ENCODE measurements at places on chromosomes 2 and 18. TPM values are rescaled to one million over a fixed set of nuclear protein-coding genes. Genes with fewer than 3 reads are reported as not detected.

DNA sequence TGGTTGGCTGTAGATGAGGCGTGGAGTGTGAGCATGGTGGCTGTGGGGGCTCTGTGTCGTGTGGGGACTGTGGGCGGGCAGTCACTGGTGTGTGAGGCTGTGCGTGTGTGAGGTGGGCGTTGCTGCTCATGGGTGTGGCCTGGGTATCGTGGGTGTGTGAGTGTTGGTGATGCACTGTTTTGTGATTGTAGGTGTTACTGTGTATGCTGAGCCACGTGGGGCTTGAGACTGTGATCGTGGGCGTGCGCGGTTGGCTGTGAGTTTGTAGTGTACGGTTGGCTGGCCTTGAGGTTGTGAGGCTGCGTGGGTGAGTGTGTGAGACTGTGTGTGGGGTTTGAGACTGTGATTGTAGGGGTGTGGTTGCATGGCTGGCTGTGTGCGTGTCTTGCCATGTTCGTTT lies 8.5 kb downstream of the INHBB start:
- DNase-seq: no peak

DNA sequence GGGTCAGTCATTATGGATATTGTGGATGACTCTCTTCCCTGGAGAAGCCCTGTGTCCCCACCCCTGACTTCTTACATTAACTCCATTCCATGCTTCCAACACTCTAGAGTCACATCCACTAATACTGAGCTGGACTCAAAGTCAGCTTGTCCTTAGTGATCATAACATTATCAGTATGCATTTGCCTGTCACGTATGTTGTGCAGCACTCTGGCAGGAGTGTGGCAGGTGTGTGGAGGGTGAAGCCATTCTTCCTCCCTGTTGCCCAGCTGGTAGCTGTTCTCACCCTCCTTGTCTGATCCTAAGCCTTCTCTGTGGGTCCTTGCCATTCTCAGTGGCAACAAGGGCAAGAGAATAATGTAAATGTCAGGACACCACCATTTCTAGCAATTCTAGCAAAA lies 334.1 kb upstream of the RAB6C start:
- DNase-seq: no peak

DNA sequence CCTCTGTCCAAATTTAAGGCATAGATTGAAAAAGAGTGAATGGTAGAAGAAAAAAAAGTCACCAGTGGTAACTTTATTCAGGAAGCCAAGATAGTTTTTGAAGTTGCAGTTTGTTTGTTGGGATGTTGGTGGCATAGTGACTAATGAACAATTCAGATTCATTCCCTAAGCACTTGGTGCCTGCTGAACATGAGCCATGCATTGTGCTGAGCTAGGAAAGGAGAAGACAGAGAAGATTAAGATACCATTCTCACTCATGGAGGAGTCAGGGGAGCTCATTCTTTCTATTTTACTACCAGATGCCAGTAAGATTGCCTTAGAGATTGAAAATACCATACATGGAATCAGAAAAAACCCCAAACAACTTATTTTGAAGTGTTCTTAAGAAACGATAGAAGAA lies 25.1 kb downstream of the MEIS1 start:
- no peak for DNase-seq

DNA sequence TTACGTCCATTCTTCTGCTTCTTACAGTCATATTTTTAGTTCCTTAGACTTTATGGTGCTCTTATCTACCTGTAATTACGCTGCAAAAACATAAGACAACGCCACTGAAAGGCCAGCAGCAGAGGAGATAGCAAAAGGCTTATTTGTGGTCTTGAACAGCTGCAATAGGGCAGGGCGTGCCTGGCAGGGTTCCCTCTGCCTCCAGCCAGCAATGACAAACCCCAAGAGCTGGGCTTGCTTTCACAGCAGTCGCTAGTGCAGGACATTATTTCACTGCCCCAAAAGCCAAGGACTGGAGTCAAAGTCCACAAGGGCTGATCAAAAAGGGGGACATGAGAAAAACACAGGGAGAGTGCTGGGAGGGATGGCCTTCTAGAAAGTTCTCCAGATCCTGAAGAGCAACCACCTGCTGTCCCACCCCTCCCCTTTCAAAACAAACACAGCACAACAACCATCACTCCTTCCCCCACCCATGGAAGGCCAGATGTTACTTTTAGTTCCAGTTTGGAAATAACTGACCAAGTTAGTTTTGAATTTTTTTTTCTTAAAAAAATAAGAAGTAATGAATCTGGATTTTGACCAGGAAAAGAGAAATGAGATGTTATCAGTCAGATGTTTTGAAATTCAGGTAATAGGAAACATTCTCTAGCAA lies 127.8 kb downstream of the RBMS1 start:
- DNase-seq: peak; percentile 66

DNA sequence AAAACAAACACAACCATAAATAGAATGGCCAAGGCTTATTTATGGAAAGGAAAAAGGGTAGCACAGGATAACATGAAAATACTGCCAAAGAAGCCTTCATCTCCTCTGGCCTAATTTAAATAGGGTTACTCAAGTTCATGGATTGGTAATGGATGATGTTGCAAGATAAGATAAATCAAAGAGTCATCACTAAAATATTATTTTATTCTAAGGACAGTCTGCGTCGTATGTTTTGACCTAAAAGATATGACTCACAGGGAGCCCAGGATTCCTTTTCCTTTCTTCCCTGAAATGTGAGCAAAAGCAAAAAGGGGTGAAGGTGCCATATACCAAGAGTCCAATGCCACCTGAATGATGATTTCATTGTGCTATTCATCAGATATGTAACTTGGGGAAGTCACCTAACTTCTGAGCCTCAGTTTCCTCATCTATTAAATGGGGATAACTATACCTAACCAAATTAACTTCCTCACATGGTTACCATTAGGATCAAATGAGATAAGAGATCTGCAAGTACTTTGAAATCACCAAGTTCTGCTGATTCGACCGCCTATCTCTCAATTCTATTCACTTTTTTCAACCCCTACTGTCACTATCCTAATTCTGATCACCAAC lies 137.7 kb downstream of the THADA start:
- no peak for DNase-seq

DNA sequence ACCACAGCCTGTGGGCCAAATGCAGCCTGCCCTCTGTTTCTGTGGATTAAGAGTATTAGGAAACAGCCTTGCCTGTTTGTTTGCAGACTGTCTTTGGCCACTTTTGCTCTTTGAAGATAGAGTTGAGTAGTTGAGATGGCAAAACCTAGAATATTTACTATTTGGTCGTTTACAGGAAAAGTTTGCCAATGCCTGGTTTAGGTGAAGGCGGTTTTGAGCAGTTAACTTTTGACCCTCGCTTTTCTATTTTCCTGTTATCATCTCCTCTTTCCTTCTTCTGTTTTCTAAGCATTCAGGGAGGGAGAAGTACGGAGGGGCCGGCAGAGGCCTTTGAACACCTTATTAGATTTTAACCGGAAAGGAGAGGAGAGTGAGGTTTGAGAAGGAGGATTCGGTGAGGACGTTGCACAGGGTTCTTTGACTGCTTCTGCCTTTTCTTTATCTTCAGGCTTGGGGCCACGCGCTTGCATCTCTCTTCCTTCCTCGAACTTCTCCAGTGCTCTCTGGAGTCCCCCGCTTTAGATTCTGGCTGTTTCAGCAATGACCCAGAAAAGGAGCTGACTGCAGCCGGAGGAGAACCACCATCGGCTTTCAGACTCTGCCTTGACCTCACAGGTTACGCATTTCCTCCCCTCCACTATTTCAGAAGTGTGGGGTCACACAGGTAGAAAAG lies 39.2 kb downstream of the IL1R2 start:
- DNase-seq: no peak

- no peak for DNase-seq
Measured at GRCh38 chr2:1538663-1539062, 125.4 kb downstream of the TPO start.

- no peak for DNase-seq
Measured at GRCh38 chr2:220980966-220981675, 591.0 kb downstream of the EPHA4 start.

DNA sequence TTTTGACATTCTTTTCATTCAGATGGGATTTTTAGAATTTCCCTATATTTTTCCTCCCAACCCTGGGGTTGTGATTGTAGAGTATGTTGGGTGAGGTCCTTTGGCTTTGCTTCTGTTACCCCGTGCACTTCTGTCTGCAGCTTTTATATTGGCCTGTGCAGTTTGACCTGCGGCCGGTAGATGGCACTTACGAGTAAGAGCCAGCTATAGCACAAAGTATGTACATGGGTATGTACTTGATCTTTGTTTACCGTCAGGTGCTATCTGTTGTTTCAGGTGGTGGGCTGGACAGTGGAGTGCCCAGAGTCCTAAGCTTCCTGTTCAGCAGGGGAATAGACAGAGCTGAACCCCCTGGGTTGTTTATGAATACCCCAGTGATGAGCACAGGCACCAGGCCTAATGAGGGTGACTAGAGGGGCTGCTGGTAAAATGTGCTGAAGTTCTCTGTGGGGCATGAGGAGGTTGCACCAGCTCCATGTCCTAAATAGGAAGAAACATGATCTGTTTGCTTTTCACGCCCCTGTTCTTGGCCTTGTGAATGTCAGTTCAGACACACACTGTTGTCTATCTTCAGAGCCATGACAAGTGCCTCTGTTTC lies 58.9 kb upstream of the THUMPD2 start:
- no peak for DNase-seq

- no peak for DNase-seq
Measured at GRCh38 chr2:180334514-180334913, 327.4 kb upstream of the CWC22 start.

GRCh38 chr2:234565201-234565600 lies 68.3 kb upstream of the ARL4C start:
- DNase-seq: no peak

DNA sequence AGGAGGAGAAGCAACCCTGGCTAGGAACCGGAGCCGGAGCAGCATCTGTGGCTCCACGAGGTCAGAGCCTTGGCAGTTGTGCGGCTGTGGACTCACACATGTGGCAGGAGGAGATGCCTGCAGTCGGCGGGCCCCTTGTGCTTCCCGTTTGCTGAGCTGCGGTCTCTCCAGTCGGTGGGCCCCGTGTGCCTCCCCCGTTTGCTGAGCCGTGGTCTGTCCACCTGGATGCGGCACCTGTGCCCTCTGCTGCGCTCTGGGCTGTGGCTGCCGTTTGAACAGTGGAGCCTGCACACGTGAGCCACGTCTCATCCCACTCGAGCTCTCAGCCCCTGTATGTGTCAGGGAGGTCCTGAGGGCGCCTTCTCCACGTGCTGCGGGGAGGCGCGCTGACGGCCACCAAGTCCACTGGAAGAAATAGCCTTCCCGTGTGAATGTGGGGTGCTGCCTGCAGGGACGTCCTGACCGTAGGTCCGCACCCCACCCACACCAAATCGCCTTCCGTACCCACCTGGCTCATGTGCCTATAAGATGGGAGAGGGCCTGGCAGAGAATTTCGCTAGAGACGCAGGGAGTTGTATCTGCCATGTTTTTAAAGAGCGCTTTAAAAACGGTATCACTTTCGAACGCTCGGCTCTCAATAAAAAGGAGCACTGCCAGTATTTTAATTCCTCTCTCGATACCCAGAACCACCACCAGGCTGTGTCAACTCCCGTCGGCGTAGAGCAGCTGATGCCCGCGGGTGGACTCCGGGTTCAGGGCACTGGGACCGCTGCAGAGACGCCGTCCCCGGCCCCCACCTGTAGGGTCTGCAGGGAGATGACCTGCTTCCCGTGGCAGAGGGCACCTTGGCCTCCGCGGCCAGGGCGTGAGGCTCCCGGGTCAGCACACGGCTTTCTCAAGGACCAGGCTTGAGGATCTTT lies 117.0 kb downstream of the NFATC1 start:
- DNase-seq: peak; percentile 2

DNA sequence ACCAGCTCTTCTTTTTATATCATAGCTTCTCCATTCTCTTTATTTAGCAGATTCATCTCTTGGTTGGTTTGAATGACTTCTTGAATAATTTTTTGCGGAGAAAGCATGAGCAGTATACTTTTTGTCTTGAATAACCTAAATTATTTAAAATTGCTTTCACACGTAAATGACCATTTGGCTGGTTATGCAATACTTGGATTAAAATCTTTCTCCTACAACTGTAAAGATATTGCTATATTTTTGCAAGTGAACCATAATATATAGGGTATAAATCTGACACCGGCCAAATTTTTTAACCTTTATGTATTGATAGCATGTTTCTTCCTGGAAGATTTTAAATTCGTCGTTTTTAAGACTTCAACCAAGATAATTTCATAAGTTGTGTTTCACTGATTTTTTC lies 6.2 kb upstream of the ZSWIM2 start:
- DNase-seq: no peak

DNA sequence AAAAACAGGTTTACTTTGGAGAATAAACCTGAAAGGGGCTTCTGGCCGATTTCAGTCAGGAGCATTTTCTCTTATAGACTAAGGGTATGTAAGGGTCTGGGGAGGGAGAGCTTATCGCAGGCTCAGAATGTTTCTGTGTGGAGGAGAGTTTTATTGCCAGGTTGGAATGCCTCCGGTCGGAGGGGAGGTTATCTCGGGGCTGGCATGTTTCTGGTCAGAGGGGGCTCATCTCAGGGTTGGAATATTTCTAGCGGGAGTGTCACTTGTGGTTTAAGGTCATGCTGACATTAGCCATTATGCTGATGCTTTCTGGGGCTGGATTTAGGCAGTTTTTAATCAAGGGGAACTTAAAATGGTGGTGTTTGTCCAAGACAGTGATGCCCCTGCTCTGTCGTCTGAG lies 333.6 kb downstream of the METTL4 start:
- DNase-seq: no peak

DNA sequence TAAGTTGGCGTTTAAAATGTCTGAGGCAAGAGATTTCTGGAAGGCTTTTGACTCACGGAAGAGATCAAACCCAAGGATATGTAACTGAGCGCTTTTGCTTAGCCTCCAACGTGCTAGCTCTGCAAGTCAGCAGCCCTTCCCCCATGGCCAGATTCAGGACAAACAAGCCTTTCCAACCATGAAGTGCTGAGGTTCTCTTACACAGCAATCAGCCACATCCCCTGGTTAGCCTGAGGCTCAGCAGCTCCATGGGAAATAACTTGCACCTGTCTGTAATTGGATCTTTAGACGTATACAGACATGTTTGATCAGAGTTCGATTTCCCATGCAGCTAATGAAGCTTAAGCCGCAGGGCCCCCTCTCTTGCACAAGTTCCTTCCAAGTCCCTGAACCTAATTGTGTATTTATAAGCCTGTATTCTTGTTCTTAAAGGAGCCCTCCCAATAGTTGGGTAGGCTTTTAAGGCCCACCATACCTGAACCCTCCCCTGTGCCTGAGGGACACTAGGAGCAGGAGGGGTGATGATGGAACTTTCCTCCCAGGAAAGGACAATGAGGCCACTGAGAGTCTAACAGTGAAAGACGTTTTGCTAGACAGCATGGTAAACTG lies 2.1 kb upstream of the TMEM131 start:
- no peak for DNase-seq

DNA sequence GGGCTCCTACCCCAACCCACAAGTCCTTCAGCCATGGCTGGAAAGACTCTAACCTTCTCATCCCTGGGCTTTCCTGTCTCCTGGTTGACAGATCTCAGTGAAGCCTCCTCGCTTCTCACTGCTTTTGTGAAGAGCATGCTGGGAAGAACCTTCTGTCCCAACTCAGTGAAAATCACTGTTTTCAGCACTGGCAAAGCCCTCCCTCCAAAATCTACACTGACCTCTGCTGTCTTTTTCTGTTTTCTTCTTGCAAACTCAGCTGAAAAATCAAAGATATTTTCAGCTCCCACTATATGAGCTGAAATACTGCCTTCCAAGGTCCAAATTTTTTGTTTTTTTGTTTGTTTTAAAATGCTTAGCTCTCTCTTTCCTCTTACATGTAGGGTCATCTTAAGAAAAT lies 266.3 kb upstream of the AGAP1 start:
- DNase-seq: no peak

Gene SERPINB12
- not detected for total RNA-seq

Gene REEP1
- 4.2 TPM for total RNA-seq

Gene POLR1A
- 29.9 TPM for total RNA-seq

Gene TMEM17
- 0.84 TPM for total RNA-seq

Gene HOXD8
- 6.2 TPM for total RNA-seq

Gene PKDCC
- 68.5 TPM for total RNA-seq

Gene MLPH
- 139 TPM for total RNA-seq

Gene GNAL
- 4.4 TPM for total RNA-seq

Gene MZT2B
- total RNA-seq: 214 TPM

Measured in left colon (tissue), 2 donors.